ENCODE measurements at places on chromosomes 1 and 21.

DNA sequence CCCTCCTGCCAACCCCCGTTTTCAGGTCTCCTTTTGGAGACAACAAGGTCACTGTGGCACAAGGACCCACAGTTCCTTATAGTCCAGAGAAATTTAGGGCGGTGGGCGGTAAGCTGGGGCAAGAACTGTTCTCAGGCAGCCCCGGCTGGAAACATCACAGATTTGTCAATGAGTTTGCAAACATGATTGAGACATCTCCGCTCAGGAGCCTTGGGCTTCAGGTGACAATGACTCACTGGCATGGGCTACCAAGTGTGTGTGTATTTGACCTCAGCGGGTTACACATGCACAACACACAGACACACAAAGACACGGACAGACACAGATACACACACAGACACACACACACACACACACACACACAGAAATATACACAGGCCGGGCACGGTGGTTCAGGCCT, 58.2 kb upstream of the ABCG1 start:
- no peak for DNase-seq

GRCh38 chr1:231931846-231932454, 305.4 kb downstream of the DISC1 start:
- DNase-seq = no peak

DNA sequence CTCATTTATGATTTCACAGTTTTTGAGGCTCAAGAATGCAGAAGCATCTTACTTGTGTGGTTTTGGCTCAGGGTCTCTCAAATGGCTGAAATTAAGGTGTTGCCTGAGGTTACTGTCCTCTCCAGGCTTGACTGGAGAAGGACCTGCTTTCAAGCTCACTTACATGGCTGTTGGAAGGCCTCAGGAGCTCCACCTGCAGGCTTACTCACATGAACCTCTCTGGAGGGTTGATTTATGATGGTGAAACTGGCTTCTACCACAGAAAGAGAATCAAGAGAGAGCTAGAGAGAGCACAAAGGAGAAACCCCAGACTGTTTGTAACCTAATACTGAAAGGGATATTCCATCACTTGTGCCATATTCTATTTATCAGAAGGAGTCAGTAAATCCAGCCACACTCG, 6.2 kb upstream of the KCNK2 start:
- DNase-seq = peak; percentile 56

DNA sequence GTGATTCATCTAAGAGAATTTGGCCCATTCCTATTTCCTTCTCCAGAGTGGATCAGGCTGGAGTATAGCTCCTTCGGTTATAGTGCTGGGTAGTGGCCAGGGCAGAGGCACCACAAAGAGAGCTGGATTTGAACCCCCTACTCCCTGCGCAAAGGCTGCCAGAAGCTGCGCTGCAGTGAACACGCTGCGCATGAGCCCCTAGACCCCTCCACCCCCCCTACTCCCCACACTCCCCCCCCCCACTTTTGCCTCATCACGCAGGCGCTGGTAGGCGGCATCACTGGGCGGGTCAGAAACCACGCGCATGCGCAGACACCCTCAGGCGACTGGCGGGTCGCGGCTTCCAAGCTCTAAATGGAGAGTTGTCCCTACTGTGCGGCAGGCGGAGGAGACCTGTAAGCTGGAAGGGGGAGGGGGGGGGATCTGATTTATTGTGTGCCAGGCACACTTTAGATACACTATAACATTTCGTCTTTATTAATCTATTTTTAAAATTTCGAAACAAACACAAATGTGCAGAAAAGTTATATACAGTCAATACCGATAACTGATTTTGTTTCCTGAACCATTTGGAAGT, 38.7 kb upstream of the HMGN1 start:
- DNase-seq = peak; percentile 97

- peak; percentile 66 for DNase-seq
These were observed 61.2 kb downstream of the NRIP1 start for GRCh38 chr21:15003463-15004135.

- no peak for DNase-seq
These were observed 38.9 kb downstream of the ALG14 start for GRCh38 chr1:95033843-95034242.
